ENCODE measurements at places on chromosomes 3 and 15. TPM values are rescaled to one million over a fixed set of nuclear protein-coding genes. Genes with fewer than 3 reads are reported as not detected.

The P2RY14 gene
- 4.2 TPM for total RNA-seq

The CLRN1 gene
- not detected for total RNA-seq

The TGM4 gene
- not detected for total RNA-seq

The AMIGO3 gene
- 3.1 TPM for total RNA-seq

The PDHB gene
- 24.1 TPM for total RNA-seq

The GRIP2 gene
- total RNA-seq: 1.0 TPM

The NLGN1 gene
- 0.11 TPM for total RNA-seq

The CHDH gene
- total RNA-seq: 18.8 TPM

The CD276 gene
- 38.8 TPM for total RNA-seq

The XXYLT1 gene
- 8.9 TPM for total RNA-seq

The SEMA6D gene
- 6.9 TPM for total RNA-seq

The DLL4 gene
- 9.5 TPM for total RNA-seq

The A4GNT gene
- total RNA-seq: not detected

GRCh38 chr3:136653628-136654027 is 98.5 kb downstream of the STAG1 start:
- H3K4me1 ChIP-seq: peaks cover 2% of the 10 kb centered on the region
- no peak for DNase-seq
- no peaks in the 10 kb centered on the region for H3K27me3 ChIP-seq

DNA sequence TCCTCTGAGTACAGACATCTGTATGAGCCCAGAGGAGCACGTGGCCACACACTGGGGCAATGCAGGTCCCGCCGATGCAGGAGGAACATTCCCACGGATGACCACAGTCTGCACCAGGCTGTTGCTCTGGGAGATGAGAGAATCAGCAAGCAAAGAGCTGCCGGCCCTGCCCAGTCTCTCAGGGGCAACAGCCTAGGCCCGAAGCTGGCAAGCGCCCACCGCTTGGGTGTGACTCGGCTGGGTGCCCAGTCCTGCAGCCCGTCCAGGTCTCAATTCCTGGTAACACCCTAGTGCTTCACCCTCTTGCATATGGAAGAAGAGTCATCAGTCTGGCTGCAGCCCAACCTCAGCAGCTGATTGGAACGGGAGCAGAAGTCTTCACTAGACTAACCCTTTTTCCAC is 153.7 kb upstream of the HES1 start:
- H3K27ac ChIP-seq: no peak overlapping the region
- H3K4me3 ChIP-seq: no peak overlapping the region
- H3K4me1 ChIP-seq: peaks cover 34% of the 10 kb centered on the region
- H3K27me3 ChIP-seq: no peaks in the 10 kb centered on the region
- peak; percentile 71 for DNase-seq
- no peaks in the 10 kb centered on the region for H3K36me3 ChIP-seq

DNA sequence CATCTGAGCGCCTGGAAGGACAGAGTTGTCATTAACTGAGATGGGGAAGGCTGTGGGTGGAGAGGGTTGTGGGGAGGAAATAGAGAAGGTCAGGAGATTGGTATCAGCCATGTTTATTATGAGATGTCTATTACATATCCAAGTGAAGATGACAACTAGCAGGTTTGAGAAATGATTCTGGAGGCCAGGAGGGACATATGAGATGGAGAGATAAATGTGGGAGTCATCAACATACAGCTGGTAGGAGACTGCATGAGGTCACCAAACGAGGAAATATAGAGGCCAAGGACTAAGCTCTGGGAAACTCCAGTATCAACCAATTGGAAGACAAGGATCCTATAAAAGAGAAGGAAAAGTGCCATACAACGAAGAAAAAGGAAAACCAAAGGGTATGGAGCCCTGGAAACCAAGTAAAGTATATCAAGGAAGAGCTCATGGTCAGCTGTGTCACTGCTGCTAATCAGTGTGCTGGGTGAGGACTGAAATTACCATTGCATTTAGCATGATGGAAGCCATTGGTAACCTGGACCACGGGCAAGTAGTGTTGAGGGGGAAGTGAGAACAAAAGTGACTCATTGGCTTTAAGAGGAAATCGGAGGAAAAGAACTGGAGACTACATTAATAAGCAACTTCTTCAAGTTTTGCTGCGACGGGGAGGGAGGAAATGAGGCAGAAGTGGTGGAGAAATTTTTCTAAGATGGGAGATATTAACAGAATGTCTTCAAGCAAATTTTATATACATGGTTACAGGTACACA is 14.0 kb upstream of the UACA start:
- H3K4me3 ChIP-seq: no peak overlapping the region
- no peak for DNase-seq
- H3K36me3 ChIP-seq: no peaks in the 10 kb centered on the region
- no peaks in the 10 kb centered on the region for H3K27me3 ChIP-seq
- peaks cover 11% of the 10 kb centered on the region for H3K4me1 ChIP-seq

- H3K27ac ChIP-seq: no peak overlapping the region
- DNase-seq: no peak
- no peak overlapping the region for H3K4me3 ChIP-seq
- no peaks in the 10 kb centered on the region for H3K36me3 ChIP-seq
- H3K27me3 ChIP-seq: no peaks in the 10 kb centered on the region
These were observed 178.6 kb downstream of the SATB1 start for GRCh38 chr3:18246336-18247060.

DNA sequence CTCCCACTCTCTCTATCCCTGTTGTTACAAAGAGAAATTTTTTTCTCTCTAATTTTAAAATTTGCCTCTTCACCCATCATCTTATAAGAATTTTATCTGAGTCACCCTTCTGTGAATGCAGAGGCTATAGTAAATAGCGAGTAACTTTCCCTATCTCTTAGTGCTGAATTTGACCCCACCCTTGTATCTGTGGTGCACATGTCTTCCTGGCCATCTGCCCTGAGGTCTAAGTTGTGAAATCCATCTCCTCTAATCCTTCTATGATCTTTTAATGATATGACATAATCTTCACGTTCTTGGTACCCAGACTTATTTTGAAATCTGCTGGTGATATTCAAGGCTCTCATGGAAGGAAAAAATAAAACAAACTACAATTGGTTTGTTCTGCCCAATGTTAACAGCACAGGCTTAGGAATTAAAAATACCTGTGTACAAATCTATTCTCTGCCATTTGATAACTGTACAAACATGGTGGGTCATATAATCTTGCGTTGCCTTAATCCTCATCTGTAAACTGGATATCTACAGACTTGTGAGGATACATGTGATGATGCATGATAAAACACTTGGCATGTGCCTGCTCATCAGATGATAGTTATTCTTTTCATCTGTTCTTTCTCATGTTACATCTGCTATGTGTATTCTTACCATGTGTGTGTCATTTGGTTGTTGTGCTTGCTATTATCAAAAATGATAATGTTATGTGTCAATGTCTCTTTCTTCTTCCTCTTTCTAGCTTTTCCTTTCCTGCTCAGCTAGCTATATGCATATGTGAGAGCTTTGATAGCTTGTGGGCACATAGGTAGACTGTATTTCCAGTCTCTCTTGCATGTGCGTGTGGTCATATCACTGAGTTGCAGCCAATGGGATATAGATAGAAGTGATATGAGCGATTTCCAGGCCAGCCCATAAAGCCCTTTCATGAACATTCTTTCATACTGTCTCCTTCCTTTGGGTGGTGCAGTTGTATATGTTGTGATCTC is 13.7 kb upstream of the CCR3 start:
- no peak overlapping the region for H3K27ac ChIP-seq
- H3K4me3 ChIP-seq: no peak overlapping the region
- H3K27me3 ChIP-seq: no peaks in the 10 kb centered on the region
- H3K36me3 ChIP-seq: no peaks in the 10 kb centered on the region

- no peak for DNase-seq
- no peaks in the 10 kb centered on the region for H3K27me3 ChIP-seq
- H3K4me3 ChIP-seq: no peak overlapping the region
- H3K4me1 ChIP-seq: peaks cover 14% of the 10 kb centered on the region
- H3K36me3 ChIP-seq: no peaks in the 10 kb centered on the region
These were observed 47.7 kb downstream of the CYP11A1 start for GRCh38 chr15:74319596-74320351.

- H3K36me3 ChIP-seq: no peaks in the 10 kb centered on the region
- no peak for DNase-seq
- H3K4me1 ChIP-seq: peaks cover 7% of the 10 kb centered on the region
- H3K27me3 ChIP-seq: no peaks in the 10 kb centered on the region
- no peak overlapping the region for H3K27ac ChIP-seq
- no peak overlapping the region for H3K4me3 ChIP-seq
These were observed 3.2 kb downstream of the SENP7 start for GRCh38 chr3:101509811-101510210.

DNA sequence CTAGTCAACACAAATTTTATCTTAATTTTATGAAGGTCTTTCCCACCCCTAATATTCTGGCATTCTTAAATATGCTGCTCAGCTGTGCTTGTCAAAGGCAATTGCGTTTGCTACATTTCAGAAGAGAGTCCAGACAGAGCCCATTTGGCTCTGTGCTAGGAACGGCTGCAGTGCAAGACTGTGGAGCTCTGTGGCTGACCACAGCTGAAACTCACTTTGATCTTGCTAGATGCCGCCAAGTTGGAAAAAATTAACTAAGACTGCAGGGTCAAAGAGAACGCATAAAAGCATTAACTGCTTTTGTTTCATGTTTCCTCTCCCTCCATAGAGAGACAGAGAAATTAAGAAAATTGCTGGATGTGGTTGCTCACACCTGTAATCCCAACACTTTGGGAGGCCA is 7.6 kb upstream of the PPP1R2 start:
- peak overlapping the region; percentile 38 for H3K27ac ChIP-seq
- DNase-seq: no peak
- no peak overlapping the region for H3K4me3 ChIP-seq
- H3K27me3 ChIP-seq: no peaks in the 10 kb centered on the region

DNA sequence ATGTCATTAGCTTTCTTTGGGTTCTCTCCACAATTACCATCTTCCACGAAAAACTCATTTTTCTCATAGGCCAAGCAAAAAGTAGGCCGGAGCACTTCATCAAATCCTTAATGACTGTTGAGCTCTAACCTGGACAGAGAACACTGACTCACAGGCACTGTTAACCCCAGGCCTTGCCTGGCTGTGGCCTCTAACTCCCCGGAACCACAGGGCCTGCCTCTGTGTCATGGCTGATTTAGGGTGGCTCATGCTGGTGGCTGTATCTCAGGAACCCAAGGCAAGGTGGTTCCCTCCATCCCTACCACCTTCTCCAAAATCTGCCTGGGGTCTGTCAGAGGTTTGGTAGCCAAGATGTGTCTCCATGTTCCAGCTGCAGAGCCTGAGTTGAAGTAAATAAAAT is 3.6 kb downstream of the CRTAP start:
- DNase-seq: no peak
- H3K4me1 ChIP-seq: peaks cover 24% of the 10 kb centered on the region
- H3K27me3 ChIP-seq: no peaks in the 10 kb centered on the region
- H3K4me3 ChIP-seq: no peak overlapping the region

GRCh38 chr3:139309880-139310279 is 33.9 kb upstream of the MRPS22 start:
- no peaks in the 10 kb centered on the region for H3K36me3 ChIP-seq
- no peak overlapping the region for H3K27ac ChIP-seq
- no peaks in the 10 kb centered on the region for H3K27me3 ChIP-seq
- H3K4me3 ChIP-seq: no peak overlapping the region
- H3K4me1 ChIP-seq: no peaks in the 10 kb centered on the region
- no peak for DNase-seq

DNA sequence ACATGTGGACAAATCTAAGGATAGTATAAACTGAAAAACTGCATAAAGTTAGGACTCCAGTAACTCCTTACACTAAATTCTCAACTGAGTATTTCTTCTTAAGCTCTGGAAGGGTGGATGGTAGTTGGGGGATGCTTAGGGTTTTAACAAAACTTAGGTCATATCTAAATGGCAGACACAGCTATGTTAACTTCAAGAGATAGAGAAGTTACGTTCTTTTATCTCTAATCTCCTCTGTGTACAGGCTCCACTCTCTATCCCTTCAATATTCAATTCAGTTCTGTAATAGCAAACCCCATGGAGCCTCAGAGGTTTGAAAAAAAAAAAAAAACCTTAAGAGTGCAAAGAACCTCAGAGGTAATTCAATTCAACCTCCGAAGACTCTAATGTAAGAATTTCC is 3.1 kb downstream of the CMTM6 start:
- H3K36me3 ChIP-seq: no peaks in the 10 kb centered on the region
- H3K4me3 ChIP-seq: no peak overlapping the region
- H3K27me3 ChIP-seq: no peaks in the 10 kb centered on the region
- no peak for DNase-seq
- peaks cover 22% of the 10 kb centered on the region for H3K4me1 ChIP-seq
- no peak overlapping the region for H3K27ac ChIP-seq
